ENCODE measurements at places on chromosomes 1 and 21.

GRCh38 chr21:27570306-27570868, 603.5 kb upstream of the ADAMTS5 start:
- DNase-seq = no peak

DNA sequence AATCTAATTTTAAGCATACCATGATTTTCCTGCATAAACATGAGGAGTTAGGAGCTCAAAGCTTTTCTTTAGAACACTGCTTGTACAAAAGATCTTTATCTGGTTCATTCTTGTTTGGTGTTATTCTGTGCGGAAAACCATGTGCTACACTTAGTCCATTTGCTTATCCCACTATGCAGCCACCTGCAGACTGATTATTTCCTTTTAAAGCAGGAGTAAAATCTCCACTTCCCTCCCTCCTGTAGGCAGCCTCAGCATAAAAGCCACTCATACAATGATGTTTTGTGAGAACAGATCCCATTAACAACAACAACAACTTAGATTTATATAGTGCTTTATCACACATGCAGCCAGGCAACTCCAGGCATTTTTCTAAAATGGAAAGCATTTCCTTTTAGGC, 355.3 kb upstream of the NEGR1 start:
- no peak for DNase-seq

GRCh38 chr1:203131548-203132200, 4.1 kb downstream of the ADORA1 start:
- no peak for DNase-seq

DNA sequence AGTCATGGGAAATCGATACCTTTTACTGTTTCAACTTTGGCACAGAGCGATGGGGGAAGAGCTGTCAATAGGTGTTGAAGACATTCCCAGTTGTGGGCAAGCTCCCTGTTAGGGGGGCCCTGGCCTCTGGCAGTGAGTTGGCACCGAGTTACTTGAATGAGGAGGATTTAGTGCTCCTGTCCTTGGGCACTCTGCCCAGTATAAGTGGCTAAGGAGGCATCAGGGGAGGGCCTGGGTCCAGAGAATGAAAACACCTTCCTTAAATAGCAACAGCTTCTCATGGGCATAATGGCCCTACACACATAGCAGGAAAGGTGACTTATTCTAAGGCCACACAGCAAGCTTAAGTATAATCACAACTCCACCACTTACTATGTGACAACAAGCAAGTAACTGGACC, 664.4 kb downstream of the PTPRU start:
- DNase-seq = no peak

GRCh38 chr1:37404711-37405110, 69.7 kb upstream of the ZC3H12A start:
- DNase-seq = no peak

DNA sequence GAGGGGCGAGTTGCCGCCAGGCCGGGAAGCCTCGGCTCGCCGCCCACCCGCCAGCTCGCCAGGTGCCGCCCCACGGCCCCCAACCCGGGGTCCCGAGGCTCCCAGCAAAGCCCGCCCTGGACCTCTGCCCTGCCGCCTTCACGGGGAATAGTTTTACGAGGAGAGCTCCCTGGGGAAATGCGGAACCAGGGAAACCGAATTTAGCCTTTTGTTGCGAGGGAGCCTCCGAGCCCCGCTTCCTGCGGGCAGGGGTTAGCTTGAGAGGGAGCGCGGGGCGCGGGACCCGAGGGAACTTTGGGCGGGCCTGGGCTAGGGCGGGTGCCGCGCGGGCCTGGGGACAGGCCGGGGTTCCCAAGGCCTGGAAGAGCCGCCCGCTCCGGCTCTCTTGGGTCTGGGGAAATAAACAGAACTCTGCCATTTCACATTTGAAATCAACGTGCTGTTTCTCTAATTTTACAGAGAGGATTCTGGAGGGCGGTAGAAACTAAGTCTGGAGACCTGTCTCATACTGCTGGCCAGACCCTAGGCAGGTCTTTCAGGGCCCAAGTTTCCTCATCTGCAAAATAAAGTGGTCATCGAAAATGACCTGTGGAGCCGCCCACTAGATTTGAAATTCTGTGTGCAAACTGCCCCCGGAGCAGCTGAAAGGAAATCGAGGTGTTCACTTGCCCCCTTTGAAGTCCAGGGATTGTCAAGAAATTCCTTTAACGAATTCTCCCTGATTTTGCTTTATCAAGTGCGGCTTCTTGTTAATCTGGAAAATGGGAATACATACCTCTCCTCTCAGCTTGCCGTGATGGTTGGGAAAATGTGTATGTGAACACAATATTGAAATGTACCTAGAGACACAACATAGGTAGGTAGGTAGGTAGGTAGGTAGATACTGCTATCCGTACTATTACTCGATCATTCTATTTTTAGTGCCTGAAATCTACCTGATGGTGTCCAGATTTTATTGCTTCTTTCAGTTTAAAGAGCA, 749 bp upstream of the GLUL start:
- DNase-seq = no peak

DNA sequence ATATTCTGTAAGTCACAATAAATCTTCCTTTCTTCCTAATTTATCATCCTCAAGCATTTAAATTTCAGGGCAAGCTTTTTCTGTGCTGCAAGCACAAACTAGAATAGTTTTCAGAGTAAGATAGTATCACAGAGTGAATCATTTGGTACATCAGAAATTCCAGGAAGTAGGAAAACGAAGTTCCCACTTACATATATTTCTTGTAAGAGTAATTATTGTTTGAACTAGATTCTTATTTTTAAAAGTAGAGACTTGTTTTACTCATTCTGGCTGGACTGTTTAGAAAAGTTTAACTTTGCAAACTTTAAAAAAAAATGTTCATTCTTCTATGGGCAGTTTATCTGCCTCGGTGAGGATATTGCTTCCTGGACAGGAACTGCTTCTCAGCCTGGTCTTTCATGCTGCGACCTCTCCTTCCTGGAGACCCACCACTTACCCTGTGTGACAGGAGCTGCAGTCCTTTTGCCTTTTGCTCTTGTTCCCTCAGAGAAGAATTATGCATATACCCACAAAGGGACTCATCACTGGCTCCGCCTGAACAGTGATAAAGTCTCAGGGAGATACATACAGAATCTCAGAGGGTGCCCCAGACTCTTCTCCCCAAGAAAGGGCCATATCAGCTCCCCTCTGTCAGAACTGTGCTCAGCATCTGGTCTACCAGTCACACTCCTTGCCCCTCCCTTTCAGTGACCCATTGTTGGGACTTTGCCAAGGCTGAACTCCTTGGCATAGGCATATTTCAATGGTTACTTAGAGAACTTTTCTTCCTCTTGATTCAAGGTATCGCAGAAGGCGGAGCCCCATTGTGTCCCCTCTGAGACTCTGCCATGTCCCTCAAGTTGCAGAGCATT, 102.7 kb upstream of the CD55 start:
- no peak for DNase-seq

GRCh38 chr1:24502709-24503058, at the start of gene RCAN3:
RCAN3 (plus strand) TSS chr1:24502836; CDS start chr1:24514373, 11,537 bp downstream.
- peak; percentile 84 for DNase-seq

- no peak for DNase-seq
Measured at GRCh38 chr1:219235903-219236481, 62.3 kb downstream of the LYPLAL1 start.

- no peak for DNase-seq
Measured at GRCh38 chr21:38267991-38268863, 11.4 kb downstream of the KCNJ15 start.

- no peak for DNase-seq
Measured at GRCh38 chr1:16296643-16297042, 55.6 kb downstream of the FBXO42 start.

GRCh38 chr21:43917515-43918384, 52.7 kb downstream of the AGPAT3 start:
- DNase-seq = no peak

- no peak for DNase-seq
Measured at GRCh38 chr1:226723657-226724532, 15.2 kb downstream of the ITPKB start.

- DNase-seq = no peak
Measured at GRCh38 chr1:107933736-107934135, 31.2 kb downstream of the VAV3 start.

DNA sequence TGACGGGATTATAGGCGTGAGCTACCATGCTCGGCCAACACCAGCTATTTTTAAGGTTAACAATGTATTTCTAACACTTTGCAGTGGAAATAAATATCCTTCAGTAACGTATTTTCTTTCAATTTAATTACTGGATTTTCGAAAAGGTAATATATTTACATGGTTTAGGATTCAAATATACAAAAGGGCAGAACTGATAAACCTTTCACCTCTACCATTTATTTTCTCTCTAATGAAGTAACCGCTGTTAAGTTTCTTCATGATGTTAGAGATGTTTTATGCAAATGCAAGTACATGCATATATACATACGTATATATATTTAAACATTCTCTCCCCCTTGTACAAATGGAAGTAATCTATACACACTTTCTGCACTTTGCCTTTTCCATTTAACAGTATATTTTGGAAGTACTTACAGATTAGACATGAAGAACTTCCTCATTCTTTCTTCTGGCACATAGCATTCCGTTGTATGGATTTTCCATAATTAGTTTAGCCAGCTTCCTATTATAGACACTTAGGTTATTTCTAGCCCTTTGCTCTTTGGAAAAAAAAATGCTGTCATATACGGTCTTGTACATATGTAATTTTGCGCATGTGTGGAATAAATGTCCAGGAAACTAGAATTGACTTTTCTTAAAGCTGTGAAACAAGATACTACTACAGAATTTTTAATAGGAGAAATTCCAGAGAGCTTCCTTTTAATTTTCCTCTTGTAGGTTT, 14.9 kb upstream of the HJV start:
- no peak for DNase-seq

- DNase-seq = peak; percentile 23
Measured at GRCh38 chr1:53343831-53344668, 16.2 kb upstream of the LRP8 start.

DNA sequence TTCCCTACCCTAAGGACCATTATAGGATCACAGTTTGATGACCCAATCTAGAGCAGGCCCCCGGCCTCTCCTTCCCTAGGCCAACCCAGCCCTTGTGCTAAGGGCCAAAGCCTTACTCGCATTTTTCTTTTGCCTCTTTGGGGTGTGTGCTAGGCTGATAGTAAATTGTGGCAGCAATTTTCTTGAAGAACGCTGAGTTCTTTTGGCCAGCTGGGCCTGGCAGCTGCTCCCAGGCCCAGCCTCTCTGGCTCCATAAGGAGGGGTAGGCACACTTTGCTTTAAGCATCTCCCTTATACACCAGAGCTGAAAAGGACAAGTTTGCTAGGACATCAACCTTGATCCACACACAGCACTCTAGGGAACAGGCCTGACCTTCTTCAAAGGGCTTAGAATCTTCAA, 4.2 kb downstream of the OLFML2B start:
- DNase-seq = no peak

DNA sequence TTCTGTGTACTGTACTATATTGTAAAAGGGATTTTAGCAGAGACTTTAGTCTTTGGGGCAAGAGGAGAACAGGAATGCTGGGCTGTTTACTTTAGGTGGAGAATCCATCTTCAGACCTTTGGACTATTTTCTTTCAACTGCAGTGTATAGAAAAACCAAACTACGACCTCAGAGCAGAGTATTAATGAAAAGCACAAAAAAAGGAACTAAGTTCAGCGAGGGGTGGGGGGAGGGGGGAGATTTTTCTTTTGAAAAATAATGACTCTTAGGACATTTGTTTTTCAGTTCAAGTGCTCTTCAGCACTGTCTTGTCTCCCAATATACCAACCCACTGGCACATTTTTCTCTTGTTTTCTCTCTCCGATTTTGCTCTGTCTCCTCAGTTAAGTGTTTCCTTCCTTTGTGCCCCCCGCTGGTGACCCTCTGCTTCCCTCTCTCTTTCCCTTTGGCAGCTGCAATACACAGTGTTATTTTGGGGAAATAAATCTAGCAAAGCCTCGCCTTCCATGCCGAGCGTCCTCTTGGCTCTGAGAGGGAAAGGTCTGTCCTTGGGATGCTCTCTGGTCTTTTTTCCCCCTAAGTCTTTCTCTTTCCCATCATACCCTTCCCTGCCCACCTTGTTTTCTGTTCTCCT, 44.8 kb downstream of the ACP6 start:
- no peak for DNase-seq

- DNase-seq = no peak
Measured at GRCh38 chr1:104768466-104768865, 1018.8 kb downstream of the AMY1C start.

- DNase-seq = no peak
Measured at GRCh38 chr1:111600886-111601386, 18.7 kb upstream of the RAP1A start.

DNA sequence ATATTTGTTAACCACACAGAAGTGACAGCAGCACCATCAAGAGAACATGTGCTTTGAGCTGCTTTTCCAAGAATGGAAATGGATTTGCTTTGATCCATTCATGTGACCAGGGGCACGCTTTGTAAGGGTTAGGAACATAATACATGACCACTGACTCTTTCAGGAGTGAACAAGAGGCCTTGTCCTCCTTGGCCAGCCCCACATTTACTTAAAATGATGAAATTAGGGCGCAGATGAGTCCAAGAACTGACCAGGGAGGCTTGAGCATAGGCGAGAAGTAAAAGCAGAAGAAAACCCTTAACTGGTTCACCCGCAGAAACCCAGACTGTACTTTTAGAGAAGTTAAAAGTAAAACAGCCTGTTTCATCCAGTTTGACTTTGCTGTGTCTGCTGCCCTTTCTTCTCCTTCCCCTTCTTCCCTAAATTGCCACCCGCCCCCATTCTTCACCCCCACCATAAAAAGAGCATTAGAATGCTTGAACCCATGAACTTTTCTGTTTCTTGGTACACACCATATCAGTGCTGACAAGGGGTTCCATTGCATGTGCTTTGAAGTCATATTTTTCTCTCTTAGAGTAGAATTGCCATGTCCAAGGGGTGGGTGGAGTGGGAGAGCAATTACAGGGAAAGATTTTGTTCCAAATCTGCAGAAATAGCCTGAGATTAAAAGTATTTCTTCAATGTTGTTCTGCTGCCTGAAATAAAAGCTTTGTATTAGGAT, 2.6 kb upstream of the GLUL start:
- no peak for DNase-seq

DNA sequence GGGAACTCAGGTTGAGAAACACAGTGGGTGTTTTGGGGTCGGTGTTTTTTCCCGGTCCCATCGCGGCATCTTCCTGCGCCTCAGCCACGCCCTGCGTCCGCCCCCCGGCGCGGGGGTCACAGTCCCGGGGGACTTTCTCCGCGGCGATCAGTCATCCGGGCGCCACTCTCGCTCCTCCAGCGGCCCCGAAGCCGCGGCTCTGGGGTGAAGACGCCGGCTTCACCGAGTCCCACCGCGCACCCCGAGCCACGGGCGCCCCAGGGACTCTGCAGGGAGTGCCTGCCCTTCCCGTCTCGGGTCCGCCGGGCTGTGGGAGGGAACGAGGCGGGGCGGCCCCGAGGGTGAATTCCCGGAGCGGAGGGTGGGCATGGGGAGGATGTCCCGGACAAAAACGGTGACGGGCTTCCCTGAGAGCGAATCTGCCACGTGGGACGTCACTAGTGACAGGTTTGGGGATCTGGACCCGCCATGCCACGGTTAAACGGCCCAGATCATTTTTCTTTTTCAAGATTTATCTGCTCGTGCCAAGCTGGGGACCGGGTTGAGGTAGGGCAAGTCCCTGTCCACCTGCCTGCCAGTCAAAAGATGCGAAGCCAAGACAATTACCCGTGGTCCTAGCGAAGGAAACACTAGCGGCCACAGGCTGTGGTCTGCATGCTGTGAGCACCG, 717 bp upstream of the BATF3 start:
- DNase-seq = peak; percentile 52
